Karpas-422 (cell line): ENCODE measurements at places on chromosomes 3 and 15. TPM values are rescaled to one million over a fixed set of nuclear protein-coding genes. Genes with fewer than 3 reads are reported as not detected.
A peak's percentile ranks its signal among the peaks of the same experiment; 100 is the strongest.

GAP43 gene
- not detected in 2 replicates for total RNA-seq

DNA sequence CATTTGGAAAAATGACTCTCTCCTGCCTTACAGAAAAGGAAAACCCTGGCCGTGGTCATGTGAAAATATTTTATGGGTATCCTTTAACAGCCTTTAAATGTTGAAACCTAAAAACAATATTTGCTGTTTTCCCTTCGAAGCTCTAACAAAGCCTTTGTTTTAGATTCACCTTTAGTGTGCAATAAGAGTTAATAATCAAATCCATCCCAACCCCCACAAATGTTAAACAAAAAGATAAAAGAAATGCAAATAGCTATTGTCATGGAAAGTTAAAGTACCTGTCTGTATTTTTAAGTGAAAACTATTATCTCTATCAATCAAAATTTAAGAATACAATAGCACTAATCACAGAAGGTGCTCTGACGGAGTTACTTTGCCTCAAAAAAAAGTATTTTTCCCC, 279.3 kb downstream of the FOXP1 start:
- H3K27me3 ChIP-seq = no peaks in the 10 kb centered on the region
- DNase-seq = peak; percentile 60
- H3K4me1 ChIP-seq = peaks cover 79% of the 10 kb centered on the region
- peak overlapping the region; percentile 89 for H3K4me3 ChIP-seq
- H3K27ac ChIP-seq = peak overlapping the region; percentile 94
- peaks cover 41% of the 10 kb centered on the region for H3K36me3 ChIP-seq

DNA sequence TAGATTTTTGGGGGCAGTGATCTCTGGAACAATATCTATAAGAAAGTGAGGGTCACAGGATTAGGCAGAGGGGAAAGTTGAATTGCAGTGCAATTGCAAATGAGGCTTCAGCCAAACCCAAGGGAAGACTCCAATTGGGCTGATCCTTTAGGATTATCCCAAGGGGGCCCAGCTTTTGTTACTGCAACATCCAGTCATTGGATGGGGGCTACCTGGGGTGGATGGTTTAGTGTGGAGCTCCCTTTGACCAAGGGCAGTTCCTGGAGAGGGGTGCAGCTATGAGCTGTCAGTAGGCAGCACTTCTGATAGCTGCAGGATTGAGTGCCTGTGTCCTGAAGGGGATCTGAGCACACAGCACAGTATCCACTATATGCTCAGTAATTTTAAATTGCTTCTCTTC, 355.2 kb upstream of the AZI2 start:
- no peaks in the 10 kb centered on the region for H3K27me3 ChIP-seq
- DNase-seq = no peak
- no peaks in the 10 kb centered on the region for H3K4me1 ChIP-seq
- no peak overlapping the region for H3K4me3 ChIP-seq
- no peaks in the 10 kb centered on the region for H3K36me3 ChIP-seq

CYP8B1 gene
- total RNA-seq = not detected in 2 replicates

- no peaks in the 10 kb centered on the region for H3K4me1 ChIP-seq
- no peak for DNase-seq
- H3K4me3 ChIP-seq = no peak overlapping the region
- H3K27me3 ChIP-seq = no peaks in the 10 kb centered on the region
- no peak overlapping the region for H3K27ac ChIP-seq
Measured at GRCh38 chr3:25184641-25185250, 243.3 kb upstream of the RARB start.

- no peaks in the 10 kb centered on the region for H3K36me3 ChIP-seq
- H3K4me1 ChIP-seq = no peaks in the 10 kb centered on the region
- DNase-seq = no peak
Measured at GRCh38 chr3:7508821-7509220, 647.9 kb downstream of the GRM7 start.

TGM4 gene
- total RNA-seq = not detected in 2 replicates

LMAN1L gene
- 3.3 and 4.3 TPM in 2 replicates for total RNA-seq

- no peaks in the 10 kb centered on the region for H3K27me3 ChIP-seq
- no peak overlapping the region for H3K27ac ChIP-seq
- no peaks in the 10 kb centered on the region for H3K36me3 ChIP-seq
- no peak for DNase-seq
Measured at GRCh38 chr3:182124187-182124586, 412.5 kb downstream of the SOX2 start.

CTXN2 gene
- total RNA-seq = not detected in 2 replicates

GRCh38 chr3:146746190-146746589, 141.0 kb upstream of the PLSCR5 start:
- no peak overlapping the region for H3K27ac ChIP-seq
- no peak for DNase-seq
- H3K27me3 ChIP-seq = no peaks in the 10 kb centered on the region
- no peaks in the 10 kb centered on the region for H3K4me1 ChIP-seq
- no peak overlapping the region for H3K4me3 ChIP-seq

NLGN1 gene
- not detected in 2 replicates for total RNA-seq

DNA sequence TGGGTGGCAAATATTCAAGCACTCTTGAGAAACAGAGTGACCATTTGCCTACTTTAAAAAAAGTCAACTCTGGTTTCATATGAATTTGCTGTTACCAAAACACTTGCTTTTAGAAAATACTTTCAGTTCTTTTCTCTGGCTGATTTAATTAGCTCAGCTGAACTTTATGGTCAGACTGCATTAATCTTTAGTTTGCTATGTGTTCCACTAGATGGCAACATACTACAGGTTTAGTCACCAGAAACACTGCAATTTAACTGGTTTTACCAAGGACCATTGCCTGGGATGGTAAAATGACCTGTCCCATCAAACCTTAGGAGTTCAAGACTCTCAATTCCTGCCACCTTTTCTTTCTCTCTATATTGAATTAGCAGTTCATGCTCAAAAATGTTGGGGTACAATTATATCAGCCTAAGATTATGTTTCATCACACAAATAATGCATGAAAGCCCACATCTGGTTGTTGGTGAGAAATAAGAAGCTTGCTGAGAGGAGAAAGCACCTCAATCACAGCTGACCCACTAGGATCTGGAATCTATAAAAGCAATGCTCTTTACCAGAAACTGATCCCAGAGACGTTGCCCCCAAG, 14.2 kb downstream of the EIF4E3 start:
- no peaks in the 10 kb centered on the region for H3K4me1 ChIP-seq
- peak; percentile 80 for DNase-seq
- H3K36me3 ChIP-seq = no peaks in the 10 kb centered on the region
- no peaks in the 10 kb centered on the region for H3K27me3 ChIP-seq
- H3K4me3 ChIP-seq = no peak overlapping the region
- H3K27ac ChIP-seq = no peak overlapping the region

HDC gene
- total RNA-seq = not detected in 2 replicates

CLDN1 gene
- total RNA-seq = not detected in 2 replicates

QRICH1 gene
- 75.4 and 80.0 TPM in 2 replicates for total RNA-seq

MAP1A gene
- total RNA-seq = 1.4 and 1.8 TPM in 2 replicates

DLL4 gene
- 0.36 TPM in 1 of 2 replicates, not detected in the other for total RNA-seq

- H3K4me3 ChIP-seq = no peak overlapping the region
- no peak overlapping the region for H3K27ac ChIP-seq
- no peaks in the 10 kb centered on the region for H3K36me3 ChIP-seq
- H3K27me3 ChIP-seq = no peaks in the 10 kb centered on the region
Measured at GRCh38 chr3:58484045-58484721, 7.7 kb upstream of the KCTD6 start.

- no peak overlapping the region for H3K4me3 ChIP-seq
- DNase-seq = no peak
- no peaks in the 10 kb centered on the region for H3K27me3 ChIP-seq
- H3K27ac ChIP-seq = no peak overlapping the region
Measured at GRCh38 chr15:69104050-69104750, 56.2 kb upstream of the GLCE start.

- H3K4me1 ChIP-seq = no peaks in the 10 kb centered on the region
- no peaks in the 10 kb centered on the region for H3K36me3 ChIP-seq
- H3K27me3 ChIP-seq = no peaks in the 10 kb centered on the region
- H3K27ac ChIP-seq = no peak overlapping the region
- no peak for DNase-seq
Measured at GRCh38 chr3:86978111-86978551, 12.8 kb downstream of the VGLL3 start.

CASR gene
- not detected in 2 replicates for total RNA-seq

DNA sequence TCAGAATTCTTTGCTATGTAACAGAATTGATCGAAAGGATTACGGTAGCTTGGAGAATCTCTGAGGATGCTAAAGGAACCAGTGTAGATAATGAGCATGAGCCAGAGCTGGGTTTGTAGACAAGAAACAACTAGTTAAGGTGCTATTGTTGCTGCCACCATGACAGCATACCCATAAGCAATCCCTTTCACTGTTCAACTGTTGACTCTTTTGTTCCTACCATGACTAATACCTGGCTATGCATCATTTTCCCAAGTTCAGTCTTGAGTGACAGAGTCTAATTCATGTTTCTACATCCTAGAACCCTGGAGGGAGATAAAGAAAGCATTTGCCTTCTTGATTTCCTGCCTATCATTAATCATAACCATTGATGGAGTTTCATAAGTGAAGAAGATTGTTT, 600.3 kb downstream of the OTOL1 start:
- H3K27me3 ChIP-seq = no peaks in the 10 kb centered on the region
- H3K4me3 ChIP-seq = no peak overlapping the region
- H3K36me3 ChIP-seq = no peaks in the 10 kb centered on the region

IGF2BP2 gene
- 0.18 and 0.67 TPM in 2 replicates for total RNA-seq

PARP15 gene
- total RNA-seq = 27.7 and 54.3 TPM in 2 replicates

- H3K27ac ChIP-seq = no peak overlapping the region
- no peaks in the 10 kb centered on the region for H3K27me3 ChIP-seq
- no peaks in the 10 kb centered on the region for H3K4me1 ChIP-seq
- no peak overlapping the region for H3K4me3 ChIP-seq
- DNase-seq = no peak
Measured at GRCh38 chr3:127065561-127066290, 82.8 kb downstream of the PLXNA1 start.

CPA3 gene
- not detected in 2 replicates for total RNA-seq

DNA sequence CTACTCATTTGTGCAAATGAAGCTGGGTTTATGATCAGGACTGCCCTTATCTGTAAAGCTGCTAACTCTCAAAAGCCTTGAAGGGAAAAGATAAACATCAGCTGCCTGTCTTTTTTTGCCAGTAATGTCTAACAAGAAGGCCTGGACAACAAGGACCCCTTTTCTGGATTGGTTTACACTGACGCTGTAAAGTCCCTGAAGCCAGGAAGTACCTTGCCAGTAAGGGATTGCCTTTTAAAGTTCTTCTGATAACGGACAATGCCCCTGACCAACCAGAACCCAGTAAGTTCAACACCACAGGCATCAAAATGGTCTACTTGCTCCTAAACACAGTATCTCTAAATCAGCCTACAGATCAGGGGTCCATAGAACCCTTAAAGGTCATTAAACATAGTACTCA, 178.0 kb downstream of the PCCB start:
- no peaks in the 10 kb centered on the region for H3K36me3 ChIP-seq
- peaks cover 10% of the 10 kb centered on the region for H3K4me1 ChIP-seq

- no peak overlapping the region for H3K27ac ChIP-seq
- no peak overlapping the region for H3K4me3 ChIP-seq
- no peaks in the 10 kb centered on the region for H3K27me3 ChIP-seq
- H3K4me1 ChIP-seq = no peaks in the 10 kb centered on the region
- DNase-seq = no peak
- H3K36me3 ChIP-seq = no peaks in the 10 kb centered on the region
Measured at GRCh38 chr3:102195198-102195948, 239.4 kb upstream of the ZPLD1 start.
